ENCODE measurements at places on chromosomes 6 and 20.

DNA sequence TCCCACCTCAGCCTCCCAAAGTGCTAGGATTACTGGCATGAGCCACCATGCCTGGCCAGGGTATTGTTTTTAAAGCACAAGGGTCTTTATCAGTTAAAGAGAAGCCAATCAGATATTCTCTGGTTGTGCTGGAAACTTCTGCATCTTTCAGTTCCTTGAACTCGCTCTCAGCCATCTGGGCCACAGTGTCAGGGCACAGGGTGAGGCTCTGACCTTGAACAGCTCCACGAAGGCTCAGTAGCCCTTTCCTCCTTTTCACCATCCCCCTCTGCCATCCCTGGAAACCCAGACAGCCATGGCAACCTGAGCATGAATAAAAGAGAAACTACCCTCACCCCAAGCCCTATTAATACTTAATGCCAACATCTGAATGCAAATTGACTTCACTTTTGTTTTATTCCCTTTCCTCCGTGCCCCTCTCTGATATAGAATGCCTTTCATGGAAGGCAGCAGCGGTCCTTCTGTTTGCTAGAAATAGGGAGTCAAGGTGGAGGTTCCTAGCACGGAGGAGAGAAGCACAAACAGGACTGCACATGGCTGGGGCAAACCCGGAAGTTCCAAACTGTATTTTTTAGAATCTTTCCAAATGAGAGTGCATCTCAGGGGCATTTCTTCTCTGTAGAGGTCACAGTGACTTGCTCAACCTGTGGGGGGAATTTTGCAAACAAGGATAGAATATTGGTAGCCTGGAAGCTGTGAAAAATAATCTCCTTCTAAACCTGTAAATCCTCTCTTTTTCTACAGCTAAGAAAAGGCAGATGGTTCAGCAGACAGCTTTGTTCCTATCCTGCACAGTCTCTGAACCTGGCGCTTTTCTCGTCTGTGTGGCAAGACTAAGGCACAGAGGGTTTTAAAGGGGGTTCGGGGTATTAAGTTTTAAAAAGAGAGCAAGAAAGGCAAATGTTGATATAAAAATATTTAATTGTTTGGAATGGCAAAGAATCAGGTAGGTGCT lies 176.4 kb upstream of the RREB1 start:
- no peak for DNase-seq

DNA sequence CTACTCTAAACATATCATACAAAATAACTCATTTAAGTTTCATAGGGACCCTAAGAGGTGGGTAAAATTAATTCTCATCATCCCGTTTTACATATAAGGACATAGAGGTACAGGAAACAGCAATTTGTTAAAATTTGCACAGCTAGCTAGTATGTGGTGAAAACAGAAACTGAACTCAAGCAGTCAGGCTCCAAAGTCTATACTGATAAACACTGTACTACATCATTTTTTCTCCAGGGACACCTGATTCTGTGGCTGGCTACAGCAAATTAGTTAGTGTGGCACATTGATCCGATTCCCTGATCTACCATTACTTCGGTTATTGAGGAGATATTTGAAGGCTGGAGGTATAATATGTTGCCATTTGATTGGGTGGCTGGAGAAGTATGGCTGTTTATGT lies 36.2 kb upstream of the E2F3 start:
- no peak for DNase-seq

DNA sequence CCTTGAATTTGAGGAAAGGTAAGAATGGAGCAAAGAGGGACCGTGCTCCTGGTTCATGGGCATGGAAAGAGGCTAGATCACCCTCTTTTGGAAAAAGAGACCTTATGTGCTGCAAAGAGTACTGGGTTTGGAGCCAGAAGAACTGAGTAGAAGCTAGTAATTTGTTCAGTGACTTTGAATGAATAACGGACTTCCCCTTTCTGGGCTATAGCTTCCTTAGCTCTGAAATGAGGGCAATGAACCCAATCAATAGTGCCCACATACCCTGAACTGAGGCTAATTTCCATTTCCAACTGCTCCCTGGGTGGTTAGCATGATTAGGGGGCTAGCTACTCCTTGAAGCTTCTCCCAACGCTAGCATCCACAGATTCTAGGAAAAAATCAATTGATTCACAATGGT lies 121.4 kb downstream of the UNC5CL start:
- DNase-seq: no peak

DNA sequence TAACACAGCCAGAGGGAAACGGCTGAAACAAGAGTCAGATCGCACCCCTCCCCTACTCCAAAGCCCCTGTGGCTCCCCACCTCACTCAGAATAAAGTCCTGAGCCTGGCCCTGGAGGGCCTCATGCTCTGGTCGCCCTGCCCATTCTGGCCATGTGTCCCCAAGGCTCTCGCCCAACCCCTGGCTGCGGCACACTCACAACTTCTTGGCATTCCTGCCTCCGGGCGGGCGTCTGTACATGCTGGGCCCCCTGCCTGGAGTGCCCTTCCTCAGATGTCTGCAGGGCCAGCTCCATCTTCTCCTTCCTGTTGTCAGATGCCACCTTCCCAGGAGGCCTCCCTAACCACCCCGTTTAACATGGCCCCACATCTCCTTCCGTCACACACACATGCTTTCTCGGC lies 17.1 kb upstream of the NOL4L start:
- no peak for DNase-seq

- DNase-seq: no peak
Observed at GRCh38 chr20:11982955-11983470, 65.3 kb downstream of the BTBD3 start.

DNA sequence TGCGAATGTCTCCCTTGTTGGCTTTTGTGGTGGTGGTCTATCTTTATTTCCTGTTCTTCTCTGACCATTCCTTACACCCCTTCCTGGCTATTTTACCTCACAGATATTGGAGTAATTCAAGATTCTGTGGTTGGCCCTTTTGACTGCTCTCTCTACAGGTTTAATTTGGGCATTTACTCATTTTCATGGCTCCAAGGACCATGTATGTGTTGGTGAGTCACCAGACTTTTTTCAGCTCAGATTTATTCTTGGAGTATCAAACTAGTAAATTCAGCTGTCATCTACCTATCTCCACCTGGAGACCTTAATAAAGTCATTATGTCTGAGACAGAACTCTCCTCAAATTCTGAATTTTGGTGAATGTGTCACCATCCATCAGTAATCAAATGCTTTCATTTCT lies 15.5 kb downstream of the RNF146 start:
- no peak for DNase-seq

DNA sequence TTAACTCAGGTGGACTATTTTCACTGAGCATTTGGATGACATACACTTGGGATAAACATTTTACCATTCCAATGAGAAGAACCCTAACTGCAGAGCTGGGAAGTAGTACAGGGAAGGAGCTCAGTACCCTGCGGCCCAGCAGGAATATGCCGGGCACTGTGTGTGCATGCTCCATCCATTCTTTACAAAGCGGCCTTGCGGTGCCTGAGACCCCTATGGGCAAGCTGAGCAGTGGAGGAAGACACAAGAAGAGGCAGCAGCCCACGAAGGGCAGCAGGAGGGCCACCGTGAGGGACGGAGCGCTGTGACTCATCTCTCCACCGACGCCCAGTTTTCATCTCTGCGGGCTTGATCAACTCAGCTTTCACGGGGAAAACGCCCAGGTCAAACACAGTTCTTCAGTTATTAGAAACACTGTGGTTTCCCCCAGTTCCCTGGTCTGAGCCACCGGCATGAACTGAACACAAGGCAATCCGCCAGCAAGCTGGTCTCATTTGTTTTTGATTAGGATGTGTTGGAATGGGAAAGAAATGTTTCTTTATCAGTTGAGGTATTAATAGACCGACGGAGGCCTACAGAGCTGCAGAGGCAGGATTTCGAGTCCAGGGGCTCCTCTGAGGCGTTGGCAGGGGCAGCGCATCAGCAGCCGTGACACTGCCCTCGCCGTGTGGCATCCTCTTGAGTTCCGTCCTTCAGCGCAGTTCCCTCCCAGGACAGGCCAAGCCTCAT lies 44.9 kb downstream of the IRF4 start:
- no peak for DNase-seq

DNA sequence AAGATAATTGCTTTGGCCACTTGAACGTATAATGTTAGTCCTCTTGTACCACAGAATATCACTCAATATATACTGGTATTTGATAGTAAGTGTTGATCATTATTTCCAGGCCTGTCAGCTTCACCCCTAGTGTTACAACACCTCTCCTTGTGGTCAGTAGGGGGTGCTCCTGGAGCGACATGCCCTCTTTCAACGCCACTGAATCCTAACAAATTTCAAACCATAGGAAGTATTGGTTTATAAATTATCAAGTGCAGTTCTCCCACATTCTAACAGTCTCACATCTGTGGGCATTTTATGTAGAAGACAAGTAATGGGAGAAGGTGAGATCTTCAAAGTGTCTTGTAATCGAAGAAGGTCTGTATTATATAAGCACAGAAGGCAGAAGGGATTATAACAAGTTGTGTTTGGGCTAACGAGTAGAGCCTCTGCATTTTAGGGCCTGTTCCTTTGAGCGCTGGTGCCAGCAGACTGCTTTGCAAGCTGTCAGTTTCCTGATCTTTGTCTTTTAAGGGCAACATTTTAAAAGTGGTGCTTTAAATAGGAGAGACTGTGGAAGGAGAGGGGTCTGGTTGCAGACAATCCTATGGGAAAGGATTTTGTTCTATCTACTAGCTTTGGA lies 57.1 kb upstream of the CEP162 start:
- no peak for DNase-seq

DNA sequence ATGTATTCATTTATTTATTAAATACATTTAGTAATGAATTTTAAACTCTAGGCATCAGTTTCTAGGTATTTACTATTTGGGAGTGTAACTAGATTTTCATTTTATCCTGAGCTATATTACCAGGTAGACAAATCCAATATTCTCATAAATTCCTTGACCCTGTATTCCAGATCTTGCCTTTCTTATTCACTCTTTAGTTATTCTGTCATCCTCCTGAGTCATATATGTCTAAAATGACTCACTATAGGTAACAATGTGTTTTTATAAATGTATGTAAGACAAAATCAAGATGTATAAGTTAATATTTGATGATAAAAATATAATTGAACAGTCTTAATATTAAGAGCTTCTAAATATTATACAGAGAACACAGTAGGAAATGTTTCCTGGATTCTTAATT lies 642.1 kb upstream of the NRSN1 start:
- no peak for DNase-seq
